ENCODE measurements at places on chromosomes 1 and 21.

DNA sequence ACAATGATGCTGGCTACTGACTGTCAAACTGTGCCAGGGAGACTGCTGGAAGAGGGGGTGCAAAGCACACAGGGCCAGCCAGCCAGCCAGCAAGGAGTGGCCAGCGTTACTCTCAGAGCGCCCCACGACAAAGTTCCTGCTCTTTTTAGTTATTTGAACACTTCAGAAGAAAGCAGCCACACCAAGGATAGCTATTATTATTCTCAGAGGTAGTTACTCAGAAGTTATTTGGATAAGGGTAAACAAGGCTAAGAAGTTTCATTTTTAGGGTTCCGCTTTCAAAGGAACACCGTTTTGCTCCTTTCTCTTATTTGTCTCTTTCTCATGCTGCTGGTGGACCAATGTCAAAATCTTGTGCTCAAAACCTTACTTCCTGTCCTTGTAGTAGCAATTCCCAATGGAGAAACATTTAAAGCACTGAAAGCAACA, 59.9 kb downstream of the VANGL2 start:
- peak; percentile 18 for ATAC-seq

DNA sequence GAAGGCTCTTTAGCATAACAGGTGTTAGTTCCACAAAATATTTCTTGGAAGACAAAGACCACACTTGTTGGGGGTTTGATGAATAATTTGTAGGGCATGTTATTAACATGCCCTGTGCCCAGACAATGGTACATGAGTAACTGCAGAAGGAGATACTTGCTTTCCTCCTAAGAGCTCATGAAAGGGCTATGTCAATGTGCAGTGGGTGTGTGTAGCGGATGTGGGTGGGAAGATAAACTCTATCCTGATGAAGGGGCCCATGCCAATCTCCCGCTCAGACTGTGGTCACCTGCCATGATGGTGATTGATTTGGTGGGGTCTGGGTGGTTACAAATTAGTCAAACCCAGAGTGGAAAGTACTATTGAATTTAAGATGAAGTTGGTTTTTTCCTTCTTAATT, 69.8 kb upstream of the DNAH14 start:
- ATAC-seq, result no peak

DNA sequence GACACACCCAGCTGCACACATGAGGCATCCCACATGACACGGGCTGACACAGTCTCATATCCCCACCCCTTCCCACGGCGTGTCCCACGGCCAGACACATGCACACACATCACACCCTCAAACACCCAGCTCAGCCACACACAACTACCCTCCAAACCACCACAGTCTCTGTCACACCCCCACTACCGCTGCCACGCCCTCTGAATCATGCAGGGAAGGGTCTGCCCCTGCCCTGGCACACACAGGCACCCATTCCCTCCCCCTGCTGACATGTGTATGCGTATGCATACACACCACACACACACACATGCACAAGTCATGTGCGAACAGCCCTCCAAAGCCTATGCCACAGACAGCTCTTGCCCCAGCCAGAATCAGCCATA, 22.6 kb downstream of the PODN start:
- no peak for ATAC-seq

DNA sequence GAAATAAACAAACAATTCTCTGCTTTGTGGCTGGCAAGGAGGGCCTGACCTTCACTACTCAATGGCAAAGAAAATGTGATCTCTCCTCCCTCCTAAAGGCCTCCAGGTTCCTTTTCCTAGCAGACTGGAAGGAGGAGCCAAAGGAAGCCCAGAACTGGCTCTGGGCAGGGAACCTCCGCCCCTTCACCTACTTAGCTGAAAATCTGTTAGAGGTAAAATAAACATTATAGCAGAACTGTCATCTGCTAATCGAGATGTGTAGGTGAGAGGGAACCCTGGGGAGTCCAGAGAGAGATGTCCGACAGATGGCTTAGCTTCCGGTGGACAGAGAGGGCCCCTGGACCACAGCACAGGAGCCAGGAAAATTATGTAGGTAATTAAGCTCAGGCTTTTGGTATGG, 75.2 kb upstream of the KCNA3 start:
- no peak for ATAC-seq

GRCh38 chr1:53545663-53546408, 86.6 kb downstream of the DMRTB1 start:
- no peak for ATAC-seq

- peak; percentile 55 for ATAC-seq
Observed at GRCh38 chr1:171188388-171189266, 3.5 kb downstream of the FMO2 start.

- peak; percentile 51 for ATAC-seq
Observed at GRCh38 chr21:29245104-29245643, 53.5 kb upstream of the BACH1 start.

DNA sequence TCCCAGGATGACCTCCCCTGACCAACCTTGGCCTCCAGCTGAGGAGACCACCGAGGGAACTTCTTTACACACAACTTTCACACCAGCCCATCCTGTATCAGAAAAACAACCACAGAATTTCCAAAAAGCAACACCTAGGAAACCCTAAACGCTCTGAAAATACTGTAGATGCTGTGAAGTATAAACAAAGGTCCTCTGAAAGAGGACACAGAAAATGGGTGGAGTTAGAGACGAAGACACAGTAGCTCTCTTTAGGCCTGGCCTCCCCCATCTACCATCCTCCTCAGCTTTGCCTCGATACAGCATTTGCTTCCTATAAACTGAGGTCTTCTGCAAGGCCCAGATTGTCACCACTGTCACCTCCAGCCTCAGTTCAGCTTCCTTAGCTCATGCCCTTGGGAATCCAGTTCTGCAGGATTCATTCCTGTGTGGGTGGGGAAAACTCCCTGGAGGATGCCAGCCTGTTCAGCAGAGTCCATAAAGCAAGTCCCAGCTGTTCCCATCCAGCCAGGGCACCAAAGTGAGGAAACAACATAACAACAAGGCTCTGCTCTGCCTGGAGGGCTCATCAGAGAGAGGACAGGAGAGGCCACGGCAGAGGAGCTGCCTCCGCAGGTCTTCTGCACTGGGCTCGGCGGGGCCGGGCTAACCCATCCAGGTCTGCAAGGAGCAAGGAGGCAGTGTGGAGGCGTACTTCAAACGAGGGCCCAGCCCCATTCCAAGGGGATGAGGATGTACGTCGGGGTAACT, 15.0 kb downstream of the PIK3C2B start:
- no peak for ATAC-seq

Data from activated CD4-positive, CD25-positive, alpha-beta regulatory T cell treated with anti-CD3 and anti-CD28 coated beads, Interleukin-2, amount 50 U/mL, for 24 hours (primary cell).